ENCODE measurements at places on chromosomes 6 and 20. TPM values are rescaled to one million over a fixed set of nuclear protein-coding genes. Genes with fewer than 3 reads are reported as not detected.

Gene MUC21
- not detected for total RNA-seq

DNA sequence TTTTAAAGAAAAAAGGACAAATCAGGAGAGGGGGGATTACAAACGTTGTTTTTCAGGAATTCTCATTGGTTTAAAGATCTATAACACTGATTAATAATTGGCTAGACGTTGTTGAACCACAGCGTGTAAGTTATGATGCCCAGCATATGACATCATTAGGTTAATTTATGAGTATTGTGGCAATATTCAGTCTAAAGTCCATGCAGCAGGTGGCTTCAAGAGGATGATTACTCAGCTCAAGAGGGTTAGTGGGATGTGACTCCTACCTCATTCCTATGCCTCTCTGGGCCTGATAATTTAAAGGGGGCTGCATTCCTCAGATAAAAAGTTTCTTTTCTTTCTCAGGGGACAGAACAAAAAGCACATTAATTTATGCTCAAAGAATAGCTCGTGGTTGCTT is 1309.0 kb downstream of the EPHA7 start:
- H3K36me3 ChIP-seq, result no peaks in the 10 kb centered on the region
- H3K4me3 ChIP-seq, result no peak overlapping the region
- no peak overlapping the region for H3K27ac ChIP-seq
- H3K27me3 ChIP-seq, result no peaks in the 10 kb centered on the region

DNA sequence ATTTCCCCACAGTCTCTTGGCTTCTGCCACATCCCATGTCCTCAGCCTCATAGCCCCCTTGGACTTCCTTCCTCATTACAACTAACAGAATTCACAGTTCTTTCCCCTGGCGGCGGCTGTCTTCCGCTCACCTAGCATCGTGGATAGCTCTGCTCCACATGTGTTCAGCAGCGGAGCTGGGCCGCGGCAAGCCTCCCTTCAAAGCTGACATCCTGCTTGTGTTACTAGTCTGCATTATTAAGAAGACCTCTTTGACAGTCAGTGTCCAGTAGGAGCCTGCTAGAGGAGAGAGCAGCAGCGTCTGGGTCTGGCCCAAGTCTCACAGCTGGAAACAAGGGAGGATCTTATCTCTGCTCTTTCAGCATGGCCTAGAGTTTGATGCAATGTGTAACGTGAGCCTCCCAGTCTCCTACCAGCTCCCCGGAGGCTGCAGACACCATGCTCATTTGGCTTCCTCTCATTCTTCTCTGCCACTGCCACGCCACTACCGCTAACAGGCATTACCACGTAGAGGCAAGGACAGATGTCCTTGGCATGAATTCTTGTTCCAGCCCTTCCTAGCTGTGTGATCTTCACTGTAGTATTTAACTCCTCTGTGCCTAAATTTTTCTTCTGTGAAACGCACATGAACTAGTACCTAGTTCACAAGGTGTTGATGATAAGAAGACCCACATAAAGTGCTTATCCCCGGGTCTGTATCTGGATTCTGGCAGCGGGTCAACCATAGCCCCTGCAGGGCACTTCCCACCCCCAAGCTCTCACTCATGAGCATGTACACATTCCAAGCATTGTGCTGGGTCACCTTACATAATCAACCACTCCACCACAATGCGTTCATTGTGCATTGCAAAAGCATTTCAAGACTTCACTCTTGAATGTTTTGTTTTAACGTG is 107.1 kb upstream of the BACH2 start:
- no peak overlapping the region for H3K27ac ChIP-seq
- H3K4me1 ChIP-seq, result peaks cover 16% of the 10 kb centered on the region
- no peaks in the 10 kb centered on the region for H3K36me3 ChIP-seq
- DNase-seq, result no peak

DNA sequence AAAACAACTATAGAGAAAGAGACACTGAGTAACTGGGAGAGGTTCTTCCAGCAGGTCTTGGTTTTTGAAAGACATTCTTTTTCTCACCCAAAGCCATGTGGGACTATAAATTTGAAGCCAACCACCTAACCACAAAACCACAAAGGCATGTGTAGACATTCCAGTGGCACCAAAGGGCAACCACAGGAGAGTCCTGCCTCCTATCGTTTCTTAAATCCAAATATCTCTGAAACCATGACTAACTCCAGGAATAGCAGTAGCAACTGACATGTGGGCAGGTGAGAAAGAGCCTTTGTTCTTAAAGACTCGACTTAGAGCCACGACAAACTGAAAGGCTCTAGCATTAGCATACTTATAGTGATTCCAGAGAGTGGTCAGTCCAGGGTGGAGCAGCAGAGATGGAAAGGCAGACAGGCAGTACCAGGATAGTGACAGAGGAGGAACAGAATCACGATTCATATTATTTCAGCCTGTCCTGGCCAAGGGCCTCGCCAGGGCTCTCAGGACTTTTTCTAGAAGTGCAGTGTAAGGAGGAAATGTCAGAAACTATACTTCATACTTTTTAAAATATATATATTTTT is 9.4 kb upstream of the COL9A1 start:
- no peaks in the 10 kb centered on the region for H3K4me1 ChIP-seq
- no peaks in the 10 kb centered on the region for H3K36me3 ChIP-seq
- H3K4me3 ChIP-seq, result no peak overlapping the region

DNA sequence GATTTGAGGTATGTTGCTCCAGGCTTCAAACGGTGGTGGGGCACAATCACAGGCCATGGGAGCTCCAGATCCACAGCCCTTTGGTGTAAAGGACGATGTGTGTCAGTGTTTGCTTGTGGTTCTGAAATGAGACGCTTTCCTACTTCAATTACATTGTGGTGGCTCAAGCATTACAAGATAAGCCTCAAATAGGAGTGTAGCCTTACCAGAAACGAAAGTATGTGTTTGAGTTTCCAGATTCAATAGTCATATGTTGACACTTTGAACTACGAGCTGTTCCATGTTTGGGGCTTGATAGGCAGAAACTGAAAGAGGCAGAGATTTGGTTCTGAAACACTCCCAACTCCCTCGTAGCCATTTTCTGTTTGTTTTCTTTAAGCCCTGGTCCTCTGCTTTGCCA is 187.1 kb downstream of the MYLK4 start:
- no peak overlapping the region for H3K4me3 ChIP-seq
- peaks cover 8% of the 10 kb centered on the region for H3K27me3 ChIP-seq
- H3K4me1 ChIP-seq, result peaks cover 3% of the 10 kb centered on the region
- DNase-seq, result no peak
- no peaks in the 10 kb centered on the region for H3K36me3 ChIP-seq
- H3K27ac ChIP-seq, result no peak overlapping the region

- H3K27ac ChIP-seq, result no peak overlapping the region
- H3K36me3 ChIP-seq, result no peaks in the 10 kb centered on the region
- DNase-seq, result no peak
- peaks cover 26% of the 10 kb centered on the region for H3K27me3 ChIP-seq
- no peak overlapping the region for H3K4me3 ChIP-seq
Observed at GRCh38 chr20:37688093-37688492, 5.7 kb upstream of the CTNNBL1 start.

Gene RUNX2
- 1.8 TPM for total RNA-seq

Gene PRKN
- 3.5 TPM for total RNA-seq

Gene C2
- 0.78 TPM for total RNA-seq

GRCh38 chr6:87697581-87698546 is 4.2 kb downstream of the AKIRIN2 start:
- DNase-seq, result no peak
- peak overlapping the region; percentile 67 for H3K27ac ChIP-seq
- H3K4me1 ChIP-seq, result peaks cover 75% of the 10 kb centered on the region
- H3K27me3 ChIP-seq, result no peaks in the 10 kb centered on the region
- peak overlapping the region; percentile 97 for H3K4me3 ChIP-seq

DNA sequence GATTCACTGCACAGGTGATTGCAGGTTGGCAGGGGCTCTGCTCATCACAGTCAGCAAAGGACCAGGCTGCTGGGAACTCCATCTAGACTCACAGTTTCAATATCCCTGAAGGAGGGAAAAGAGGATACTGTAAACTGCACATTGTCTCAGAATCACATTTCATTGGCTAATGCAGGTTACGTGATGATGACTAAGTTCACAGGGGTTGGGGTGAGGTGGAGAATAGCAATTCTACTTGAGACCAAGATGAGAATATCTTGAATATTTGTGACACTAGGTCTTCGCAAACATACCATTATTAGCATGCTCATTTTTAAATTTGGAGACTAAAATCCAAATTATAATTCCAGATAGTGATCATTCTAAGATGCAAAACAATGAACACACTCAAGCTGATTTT is 208.5 kb upstream of the CITED2 start:
- no peak overlapping the region for H3K27ac ChIP-seq
- no peak for DNase-seq
- no peaks in the 10 kb centered on the region for H3K27me3 ChIP-seq
- H3K4me1 ChIP-seq, result no peaks in the 10 kb centered on the region

DNA sequence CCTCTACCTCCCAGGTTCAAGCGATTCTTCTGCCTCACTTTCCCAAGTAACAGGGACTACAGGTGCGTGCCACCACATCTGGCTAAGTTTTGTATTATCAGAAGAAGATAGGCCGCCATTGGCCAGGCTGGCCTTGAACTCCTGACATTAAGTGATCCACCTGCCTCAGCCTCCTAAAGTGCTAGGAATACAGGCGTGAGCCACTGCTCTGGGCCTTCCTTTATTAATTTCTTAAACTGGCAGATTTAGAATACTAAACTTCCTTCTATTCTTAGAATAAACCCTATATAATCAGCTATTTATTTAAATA is 86.6 kb downstream of the HFE start:
- H3K36me3 ChIP-seq, result peaks cover 9% of the 10 kb centered on the region
- H3K27ac ChIP-seq, result peak overlapping the region; percentile 80
- H3K4me3 ChIP-seq, result peak overlapping the region; percentile 56
- no peaks in the 10 kb centered on the region for H3K27me3 ChIP-seq
- peaks cover 50% of the 10 kb centered on the region for H3K4me1 ChIP-seq

DNA sequence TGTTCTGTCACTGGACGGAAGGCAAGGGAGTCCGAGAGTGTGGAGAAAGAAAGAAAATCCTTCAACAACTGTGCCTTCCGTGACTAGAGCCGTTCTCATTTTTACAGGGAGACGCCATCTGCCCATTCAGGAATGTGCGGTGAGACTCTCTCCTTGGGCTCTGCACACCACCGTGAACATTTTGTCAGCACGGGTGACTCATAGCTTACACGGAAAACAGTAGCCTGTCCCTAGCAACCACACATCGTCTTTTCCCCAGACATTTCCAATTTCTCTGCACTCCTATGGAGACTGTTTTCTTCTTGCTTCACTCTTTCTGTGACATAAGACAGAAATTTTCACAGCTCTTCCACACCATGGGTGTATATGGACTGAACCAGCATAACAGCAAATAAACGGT is 55.1 kb downstream of the TBXT start:
- no peaks in the 10 kb centered on the region for H3K4me1 ChIP-seq
- H3K27me3 ChIP-seq, result peaks cover 16% of the 10 kb centered on the region
- H3K4me3 ChIP-seq, result no peak overlapping the region
- no peak overlapping the region for H3K27ac ChIP-seq

DNA sequence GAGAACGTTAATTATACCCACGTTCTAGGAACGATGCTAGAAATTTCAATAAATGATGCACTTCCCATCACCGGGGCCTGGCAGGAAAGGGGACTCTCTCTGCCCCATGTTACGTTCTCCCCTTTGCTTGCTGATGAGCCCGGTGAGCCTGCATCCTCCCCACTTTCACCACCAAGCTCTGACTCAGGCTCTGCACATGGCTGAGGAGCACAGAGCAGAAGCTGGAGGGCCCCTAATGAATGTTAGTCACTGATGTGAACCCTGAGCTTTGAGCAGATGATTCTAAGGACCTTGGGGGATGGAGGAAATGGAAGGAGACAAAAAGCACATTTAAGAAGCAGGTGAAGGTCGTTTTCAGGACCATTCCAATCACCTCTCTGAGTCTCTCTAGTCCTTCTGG is 468.2 kb upstream of the ARID1B start:
- no peaks in the 10 kb centered on the region for H3K36me3 ChIP-seq
- H3K4me3 ChIP-seq, result no peak overlapping the region
- no peak overlapping the region for H3K27ac ChIP-seq
- no peak for DNase-seq
- H3K27me3 ChIP-seq, result no peaks in the 10 kb centered on the region
- H3K4me1 ChIP-seq, result no peaks in the 10 kb centered on the region

Gene BNIP5
- 0.10 TPM for total RNA-seq

DNA sequence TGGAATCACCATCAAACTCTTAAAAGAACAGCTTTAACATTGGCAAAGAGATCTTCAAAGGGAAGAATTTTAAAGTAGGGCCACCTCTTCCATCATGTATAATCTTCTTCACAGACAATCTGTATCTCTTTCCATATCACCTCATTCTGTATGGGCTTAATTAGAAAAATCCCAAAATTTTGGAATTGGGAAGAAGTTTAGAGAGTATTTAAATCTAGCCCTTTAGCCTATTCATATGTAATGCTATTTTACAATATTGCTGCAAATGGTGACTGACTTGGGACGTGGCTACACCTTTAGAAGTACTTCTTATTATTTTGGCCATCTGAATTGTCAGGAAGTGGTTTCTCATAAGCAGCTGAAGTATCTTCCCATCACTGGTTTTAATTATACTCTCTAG is 474.3 kb downstream of the RFPL4B start:
- no peak for DNase-seq
- no peaks in the 10 kb centered on the region for H3K4me1 ChIP-seq
- H3K27me3 ChIP-seq, result no peaks in the 10 kb centered on the region
- H3K4me3 ChIP-seq, result no peak overlapping the region
- no peak overlapping the region for H3K27ac ChIP-seq

- no peaks in the 10 kb centered on the region for H3K4me1 ChIP-seq
- DNase-seq, result no peak
- no peak overlapping the region for H3K4me3 ChIP-seq
- H3K36me3 ChIP-seq, result no peaks in the 10 kb centered on the region
Observed at GRCh38 chr6:167499161-167499660, 174.3 kb downstream of the TTLL2 start.

- no peak for DNase-seq
- no peaks in the 10 kb centered on the region for H3K36me3 ChIP-seq
- H3K27ac ChIP-seq, result no peak overlapping the region
- no peaks in the 10 kb centered on the region for H3K4me1 ChIP-seq
- H3K27me3 ChIP-seq, result peaks cover 3% of the 10 kb centered on the region
- H3K4me3 ChIP-seq, result no peak overlapping the region
Observed at GRCh38 chr20:10388597-10388996, 45.4 kb downstream of the MKKS start.

Gene SLX4IP
- total RNA-seq, result 8.6 TPM

Gene SNTA1
- 2.0 TPM for total RNA-seq

Gene TGM2
- total RNA-seq, result 20.8 TPM

Gene MUCL3
- total RNA-seq, result not detected

- H3K4me1 ChIP-seq, result no peaks in the 10 kb centered on the region
- no peak overlapping the region for H3K27ac ChIP-seq
- no peak for DNase-seq
- no peak overlapping the region for H3K4me3 ChIP-seq
Observed at GRCh38 chr6:163252061-163252591, 162.4 kb upstream of the QKI start.

GRCh38 chr6:137487181-137487868 is 6.9 kb downstream of the OLIG3 start:
- peaks cover 31% of the 10 kb centered on the region for H3K4me1 ChIP-seq
- DNase-seq, result no peak
- no peak overlapping the region for H3K27ac ChIP-seq
- no peaks in the 10 kb centered on the region for H3K36me3 ChIP-seq
